ENCODE measurements at places on chromosomes 2 and 18.

- no peak for DNase-seq
Observed at GRCh38 chr18:75454022-75454795, 26.7 kb upstream of the SMIM21 start.

DNA sequence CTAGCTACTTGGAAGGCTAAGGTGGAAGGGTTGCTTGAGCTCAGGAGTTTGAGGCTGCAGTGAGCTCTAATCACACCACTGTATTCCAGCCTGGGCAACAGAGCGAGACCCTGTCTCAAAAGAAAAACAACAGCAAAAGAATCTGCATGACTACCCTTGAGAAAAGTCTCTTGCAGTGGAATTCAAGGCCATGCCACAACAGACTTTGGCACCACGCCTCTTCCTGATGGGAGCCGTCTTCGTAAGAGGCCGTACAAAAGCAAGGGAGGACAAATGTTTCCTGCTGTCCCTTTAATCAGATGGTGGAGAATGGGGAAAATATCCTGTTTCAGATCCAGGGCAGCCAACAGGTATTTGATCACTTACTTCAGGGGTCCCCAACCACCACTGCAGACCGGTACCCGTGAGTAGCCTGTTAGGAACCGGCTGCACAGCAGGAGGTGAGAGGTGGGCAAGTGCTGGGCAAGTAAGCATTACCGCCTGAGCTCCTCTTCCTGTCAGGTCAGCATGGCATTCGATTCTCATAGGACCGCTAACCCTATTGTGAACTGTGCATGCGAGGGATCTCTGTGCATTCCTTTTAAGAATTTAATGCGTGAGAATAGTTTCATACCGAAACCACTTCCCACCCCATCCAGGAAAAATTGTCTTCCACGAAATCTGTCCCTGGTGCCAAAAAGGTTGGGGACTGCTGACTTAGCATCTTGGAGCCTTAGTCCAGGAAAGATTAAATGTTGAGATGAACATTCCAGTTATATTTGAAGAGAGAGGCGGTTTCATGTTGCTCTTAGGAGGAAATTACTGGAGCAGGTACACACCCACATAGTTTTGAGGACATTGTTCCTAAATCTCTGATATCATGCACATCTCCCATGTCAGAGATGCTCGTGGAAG lies 94.4 kb upstream of the XPO1 start:
- DNase-seq = peak; percentile 23

DNA sequence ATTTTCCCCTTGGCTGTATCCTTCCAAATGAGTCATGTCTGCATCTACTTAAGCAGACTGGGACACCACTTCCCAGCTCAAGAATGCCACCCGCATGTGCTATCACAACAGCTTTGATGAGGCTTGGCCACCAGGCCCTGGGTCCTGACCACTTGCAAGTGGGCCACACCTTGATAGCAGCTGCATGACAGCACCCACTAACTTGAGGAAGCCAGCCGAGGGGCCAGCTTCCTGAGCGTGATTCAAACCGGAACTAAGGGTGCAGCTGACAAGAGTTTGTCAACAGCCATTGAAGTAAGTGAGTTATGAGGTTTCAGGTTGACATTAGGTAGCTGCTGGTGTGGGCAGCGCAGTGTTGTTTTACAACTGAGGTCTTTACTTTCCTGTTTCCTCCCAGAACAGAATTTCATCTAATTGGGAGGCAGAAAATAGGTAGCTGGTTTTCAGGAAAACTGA lies 54.4 kb downstream of the EPHA4 start:
- DNase-seq = no peak

DNA sequence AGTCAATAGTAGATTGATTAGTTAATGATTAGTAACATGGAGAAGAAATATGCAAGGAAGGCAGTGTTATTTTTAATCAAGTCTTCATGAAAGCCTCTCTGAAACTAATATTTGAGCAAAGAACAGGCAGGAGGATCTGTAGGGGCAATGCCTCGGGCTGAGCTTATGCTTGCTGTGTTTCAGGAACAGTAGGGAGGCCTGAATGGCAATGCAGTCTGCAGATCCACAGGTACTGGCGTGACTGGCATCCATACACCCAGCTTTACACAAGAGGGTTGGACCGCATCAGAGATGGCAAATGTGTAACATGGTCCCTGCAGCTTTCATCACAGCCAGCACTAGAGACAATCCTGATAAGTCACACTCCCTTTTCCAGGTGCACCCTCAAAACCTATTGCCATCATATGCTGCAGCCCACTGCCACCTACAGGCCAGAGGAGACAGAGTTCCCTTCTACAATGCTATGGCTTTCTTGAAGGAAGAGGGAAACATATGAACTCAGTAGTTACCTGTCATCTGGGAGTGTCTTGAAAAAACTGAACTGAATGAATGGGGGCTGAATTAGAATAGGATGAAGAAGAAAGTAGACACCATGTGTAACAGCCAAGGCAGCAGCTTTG lies 582.4 kb upstream of the RAB6C start:
- peak; percentile 52 for DNase-seq

- DNase-seq = no peak
Observed at GRCh38 chr2:108460345-108461037, 11.5 kb downstream of the GCC2 start.

DNA sequence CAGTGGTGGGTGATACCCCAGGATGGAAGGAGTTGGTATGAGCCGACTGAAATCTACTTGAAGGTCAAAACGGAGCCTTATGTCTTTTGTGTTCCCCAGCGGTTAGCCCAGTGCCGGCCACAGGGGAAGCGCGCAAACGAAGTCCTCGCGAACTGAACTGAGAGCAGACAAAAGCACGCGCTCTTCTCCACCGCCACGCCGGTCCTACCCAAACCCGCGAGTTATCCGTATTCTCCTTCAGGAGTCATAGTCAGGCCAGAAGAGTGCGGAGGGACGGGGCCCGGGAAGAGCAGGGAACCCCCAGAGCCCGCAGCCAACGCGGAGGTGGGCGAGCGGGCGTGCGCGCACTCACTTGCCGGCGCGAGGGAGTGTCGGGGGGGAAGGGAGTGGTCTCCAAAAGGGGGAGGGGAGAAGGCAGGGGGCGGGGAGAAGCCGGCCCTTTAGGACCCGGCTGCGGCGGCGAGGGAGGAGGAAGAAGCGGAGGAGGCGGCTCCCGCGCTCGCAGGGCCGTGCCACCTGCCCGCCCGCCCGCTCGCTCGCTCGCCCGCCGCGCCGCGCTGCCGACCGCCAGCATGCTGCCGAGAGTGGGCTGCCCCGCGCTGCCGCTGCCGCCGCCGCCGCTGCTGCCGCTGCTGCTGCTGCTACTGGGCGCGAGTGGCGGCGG lies at the start of gene IGFBP2:
TSS of gene IGFBP2 (plus strand) at position 469 of the 664 bp plus-strand sequence. CDS start at position 573, 104 bp downstream.
- DNase-seq = peak; percentile 84

- DNase-seq = no peak
Observed at GRCh38 chr18:57698571-57699276, 77.1 kb upstream of the NARS1 start.

- DNase-seq = no peak
Observed at GRCh38 chr2:27622921-27623384, 5.9 kb downstream of the CCDC121 start.

DNA sequence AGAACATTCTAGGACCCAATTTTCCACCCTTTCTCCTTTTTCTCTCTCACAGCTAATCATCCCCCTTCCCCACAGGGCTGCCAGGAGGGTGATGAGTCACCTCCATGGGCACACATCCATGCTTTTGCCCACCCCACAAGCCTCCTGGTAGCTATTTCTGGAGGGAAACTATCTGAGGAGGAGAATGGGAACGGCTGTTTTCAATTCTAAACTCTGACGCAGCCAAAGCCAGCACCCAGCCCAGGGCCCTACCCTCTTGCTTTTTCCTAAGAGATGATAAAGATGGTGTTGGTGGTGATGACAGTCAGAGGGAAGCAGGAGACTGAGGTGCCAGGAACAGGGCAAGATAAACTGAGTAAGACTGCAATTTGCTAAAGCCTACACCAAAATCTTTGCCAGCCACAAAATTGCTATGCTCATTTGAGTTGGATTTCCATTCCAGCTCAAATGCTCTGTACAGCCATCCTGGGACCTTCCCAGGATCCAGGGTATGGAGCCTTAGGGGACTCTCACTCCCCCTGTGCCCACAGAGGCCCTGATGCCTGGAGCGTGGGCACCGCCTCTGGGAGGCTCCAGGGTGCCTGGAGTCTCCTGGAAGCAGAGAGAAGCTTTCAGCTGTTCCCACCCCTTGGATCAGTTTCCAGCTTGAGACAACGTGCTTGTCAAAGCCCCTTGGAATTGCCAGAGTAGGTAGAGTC lies 62.0 kb upstream of the FZD7 start:
- no peak for DNase-seq

- no peak for DNase-seq
Observed at GRCh38 chr18:43904209-43904837, 627.0 kb upstream of the SYT4 start.

- no peak for DNase-seq
Observed at GRCh38 chr18:45249246-45249661, 366.0 kb upstream of the SLC14A2 start.

- DNase-seq = no peak
Observed at GRCh38 chr2:213475433-213475832, 191.2 kb downstream of the SPAG16 start.

DNA sequence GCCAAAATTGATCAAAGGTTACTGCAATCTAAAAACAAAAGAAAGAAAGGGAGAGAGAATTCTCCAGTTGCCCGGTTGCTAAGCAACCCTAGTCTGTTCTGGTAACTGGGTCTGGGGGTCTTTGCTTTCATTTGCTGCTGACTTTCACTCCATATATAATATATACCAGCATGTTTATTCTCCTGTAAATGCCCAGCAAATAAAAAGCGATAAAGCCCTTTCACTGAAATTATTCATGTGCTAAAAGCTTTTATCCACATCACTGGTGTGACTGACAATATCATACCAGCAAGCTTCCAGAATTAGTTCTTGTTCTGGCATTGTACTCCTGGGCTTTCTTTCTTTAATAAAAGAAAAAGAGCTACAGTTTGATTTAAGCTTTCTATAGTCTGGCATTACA lies 75.5 kb upstream of the ST8SIA3 start:
- DNase-seq = no peak

DNA sequence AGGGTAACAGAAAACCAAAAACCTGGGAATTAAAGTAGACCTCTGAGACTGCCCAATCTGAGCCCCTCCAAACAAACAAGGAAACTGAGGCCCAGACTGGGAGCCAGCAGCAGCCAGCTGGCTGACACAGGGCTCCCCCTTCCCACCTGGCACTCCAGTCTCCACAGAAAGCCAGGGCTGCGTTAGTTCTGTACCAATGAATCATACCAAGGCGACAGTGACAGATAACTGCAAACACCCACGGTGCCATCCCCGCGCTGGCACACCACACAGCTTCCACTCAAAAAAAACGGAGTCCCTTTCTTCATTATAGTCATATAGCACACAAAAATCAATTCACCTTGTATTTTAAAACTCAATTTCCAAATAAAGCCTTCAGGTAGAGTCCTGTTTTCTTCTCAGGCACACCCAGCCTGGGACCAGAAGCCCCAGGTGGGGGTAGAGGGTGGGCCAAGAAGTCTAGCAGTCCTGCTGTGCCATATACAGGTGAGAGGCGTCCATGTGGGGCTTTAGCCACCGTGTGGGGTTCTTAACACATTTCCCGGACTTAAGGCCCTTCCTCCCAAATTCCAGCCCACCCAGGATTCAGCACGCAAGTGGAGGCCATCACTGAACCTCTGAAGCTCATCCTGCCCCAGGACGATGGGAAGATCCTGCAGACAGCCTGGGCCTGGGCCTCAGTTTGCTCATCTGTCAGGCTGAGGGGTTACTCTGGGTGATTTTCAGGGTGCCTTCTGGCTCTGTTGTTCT lies 1.2 kb downstream of the PER2 start:
- DNase-seq = no peak

DNA sequence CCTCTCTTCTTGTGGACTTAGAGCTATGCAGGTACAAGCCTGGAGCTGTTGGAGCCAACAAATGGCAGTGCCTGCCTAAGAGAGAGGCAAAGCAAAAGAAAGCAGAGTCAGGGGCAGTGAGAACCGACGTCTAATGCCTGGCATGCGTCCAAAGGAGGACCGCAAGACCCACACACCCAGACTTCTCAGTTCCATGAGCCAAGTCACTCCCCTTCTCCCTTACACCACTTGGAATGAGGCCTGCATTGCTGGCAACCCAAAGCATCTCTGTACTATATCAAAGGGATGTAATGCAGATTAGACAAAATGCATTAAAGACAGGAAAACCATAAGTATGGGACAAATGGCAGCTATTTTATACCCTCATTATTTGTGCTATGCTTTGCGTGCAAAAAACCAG lies 49.9 kb upstream of the RNU4ATAC start:
- no peak for DNase-seq

GRCh38 chr2:204049635-204050034 lies 113.1 kb downstream of the ICOS start:
- DNase-seq = no peak

GRCh38 chr2:207960090-207960489 lies 65.2 kb downstream of the PLEKHM3 start:
- no peak for DNase-seq

- DNase-seq = no peak
Observed at GRCh38 chr2:19419211-19419880, 60.9 kb upstream of the OSR1 start.

DNA sequence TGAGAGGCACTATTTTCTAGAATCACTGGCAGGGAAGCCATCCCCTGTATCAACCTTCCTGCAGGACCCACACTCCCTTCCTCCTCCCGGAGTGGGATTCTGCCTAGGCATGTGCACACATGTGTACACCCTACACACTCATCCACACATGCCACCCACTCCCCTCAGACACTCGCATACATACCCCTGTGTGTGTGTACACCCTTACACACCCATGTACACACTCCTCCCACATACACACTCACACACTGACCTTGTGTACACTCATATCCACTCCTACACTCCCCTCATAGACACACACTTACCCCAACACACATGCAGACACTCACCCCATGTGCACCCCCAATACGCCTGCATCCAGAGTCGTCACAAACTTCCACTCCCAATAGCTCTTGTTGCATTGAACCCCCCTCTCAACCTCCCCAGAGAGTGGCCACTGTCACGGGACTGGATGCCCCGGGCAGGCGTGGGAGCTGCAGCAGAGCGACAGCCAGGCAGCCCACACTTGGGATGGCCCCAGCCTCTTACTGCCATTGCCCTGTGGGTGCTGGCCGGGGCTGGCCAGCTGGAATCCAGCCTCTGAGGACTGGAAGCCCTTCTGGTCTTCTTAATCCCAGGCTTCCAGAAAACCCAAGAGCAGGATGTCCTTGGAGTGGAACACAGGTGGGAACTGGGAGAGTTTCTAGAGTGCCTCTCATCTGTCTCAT lies 251.0 kb downstream of the LOXHD1 start:
- no peak for DNase-seq

- DNase-seq = no peak
Observed at GRCh38 chr2:174078275-174078674, 113.1 kb upstream of the SP3 start.

DNA sequence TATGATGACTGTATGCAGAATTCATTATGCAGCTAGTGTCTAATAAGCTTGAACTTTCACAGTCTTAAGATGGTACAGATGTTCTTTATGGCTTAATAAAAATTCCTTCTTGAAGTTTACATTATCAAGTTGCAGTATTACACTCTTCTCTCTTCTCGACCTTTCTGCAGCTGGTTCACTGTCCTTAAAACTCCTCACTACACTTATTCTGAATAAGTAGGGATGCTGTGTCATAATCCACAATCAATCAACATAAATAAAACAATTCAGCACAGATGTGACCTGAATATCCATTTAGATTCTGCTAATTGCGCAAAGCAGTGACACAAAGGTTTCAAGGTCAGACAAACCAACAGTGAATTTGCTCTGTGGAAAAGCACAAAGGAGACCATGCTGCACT lies 356.8 kb downstream of the SUCLG1 start:
- DNase-seq = no peak

All from WTC11 (cell line).